ENCODE measurements at places on chromosomes 2 and 18.

DNA sequence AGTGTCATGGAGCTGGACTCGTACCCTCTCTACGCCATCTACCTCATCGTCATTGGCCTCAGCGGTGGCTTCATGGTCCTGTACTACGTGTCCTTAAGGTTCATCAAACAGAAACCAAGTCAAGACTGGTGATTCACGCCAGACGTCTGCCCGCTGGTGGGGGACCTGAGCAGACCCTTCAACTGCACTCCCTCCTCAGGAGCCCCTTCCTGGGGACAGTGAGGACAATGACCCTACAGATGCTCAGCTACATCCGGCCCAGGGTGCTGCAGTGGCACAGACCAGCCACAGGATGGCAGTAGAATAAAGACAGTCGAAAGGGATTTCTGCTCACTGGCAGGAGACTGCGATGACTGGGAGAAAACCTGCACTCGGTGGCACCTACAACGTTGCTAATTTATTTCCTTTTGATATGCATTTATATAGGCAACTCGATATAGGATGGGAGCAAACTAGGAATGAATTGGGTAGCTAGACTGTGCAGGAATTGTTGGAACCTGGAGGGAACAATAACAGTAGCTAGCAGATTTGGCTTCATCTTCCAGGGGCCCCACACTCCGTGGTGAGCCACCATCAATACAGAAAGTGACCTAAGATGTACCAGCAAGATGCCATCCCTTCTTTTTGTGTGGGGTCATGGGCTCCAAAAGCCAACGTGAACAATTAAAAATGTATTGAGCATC, 39.2 kb downstream of the ABCG8 start:
- DNase-seq, result peak; percentile 77

DNA sequence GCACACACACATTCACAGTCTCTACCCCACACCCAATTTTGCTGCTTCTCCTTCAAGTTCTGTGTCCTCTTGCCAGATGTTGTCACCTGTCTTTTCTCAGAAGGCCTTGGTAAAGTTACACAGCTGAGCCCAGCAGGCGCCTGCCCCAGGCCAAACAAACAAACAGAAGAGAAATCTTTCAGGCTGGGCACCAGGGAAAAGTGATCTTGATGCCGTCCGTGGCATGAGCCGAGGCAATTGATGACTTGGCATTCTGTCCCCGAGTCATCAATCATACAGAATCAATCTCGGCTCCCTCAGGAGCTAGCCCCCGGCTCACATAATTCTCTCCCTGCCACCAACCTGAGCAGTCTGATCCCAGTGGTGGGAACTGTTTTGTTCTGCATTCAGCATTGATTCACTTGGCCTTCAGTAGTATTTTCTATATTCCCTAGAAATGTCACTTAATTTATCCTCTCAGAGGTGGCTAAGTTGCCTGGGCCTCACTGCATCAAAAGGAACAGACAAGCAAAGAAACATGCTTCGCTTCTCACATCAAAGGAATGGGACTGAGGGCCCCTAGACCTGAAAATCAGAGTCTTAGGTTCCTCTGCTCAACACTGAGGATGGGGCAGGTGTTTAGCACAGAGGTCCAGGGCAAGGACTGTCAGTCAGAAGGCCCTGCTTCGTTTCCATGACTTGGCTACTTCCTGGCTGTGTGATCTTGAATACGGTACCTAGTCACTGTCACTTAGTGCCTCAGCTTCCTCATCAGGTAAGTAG, 278.8 kb upstream of the CELF4 start:
- DNase-seq, result no peak

DNA sequence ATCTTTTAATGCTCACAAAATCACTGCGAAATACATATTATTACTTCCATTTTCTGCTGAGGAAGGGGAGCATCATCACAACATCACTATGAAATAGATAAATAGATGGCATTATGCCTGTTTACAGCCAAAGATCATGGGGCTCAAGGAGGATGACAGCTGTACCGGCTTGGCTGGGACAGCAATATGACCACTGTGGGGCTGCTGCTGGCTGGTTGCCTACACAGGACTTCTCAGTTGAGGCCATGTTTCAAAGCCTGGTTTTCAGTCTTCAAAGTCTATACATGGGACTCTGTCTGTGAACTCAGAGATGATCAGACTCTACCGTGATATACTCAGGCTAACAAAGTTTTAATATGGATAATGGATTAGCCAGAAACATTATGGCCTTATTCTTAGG, 58.7 kb downstream of the SPATS2L start:
- no peak for DNase-seq

DNA sequence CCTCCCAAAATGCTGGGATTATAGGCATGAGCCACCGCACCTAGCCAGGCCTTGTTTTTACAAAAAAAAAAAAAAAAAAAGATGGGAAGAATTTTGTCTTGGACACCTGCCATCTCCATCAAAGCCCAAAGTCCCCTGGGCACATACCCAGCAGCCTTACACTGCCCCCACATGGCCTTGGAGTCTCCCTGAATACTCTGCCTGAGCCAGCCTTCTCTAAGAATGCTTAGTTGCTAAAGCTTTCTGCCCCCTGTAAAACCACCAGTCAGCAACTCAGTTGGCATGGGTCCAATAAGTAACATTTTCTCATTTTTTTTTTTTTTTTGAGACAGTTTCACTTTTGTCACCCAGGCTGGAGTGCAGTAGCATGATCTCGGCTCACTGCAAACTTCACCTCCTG, 40.6 kb downstream of the SPC25 start:
- no peak for DNase-seq

- DNase-seq, result no peak
Measured at GRCh38 chr18:79788734-79789085, 9.0 kb upstream of the KCNG2 start.

DNA sequence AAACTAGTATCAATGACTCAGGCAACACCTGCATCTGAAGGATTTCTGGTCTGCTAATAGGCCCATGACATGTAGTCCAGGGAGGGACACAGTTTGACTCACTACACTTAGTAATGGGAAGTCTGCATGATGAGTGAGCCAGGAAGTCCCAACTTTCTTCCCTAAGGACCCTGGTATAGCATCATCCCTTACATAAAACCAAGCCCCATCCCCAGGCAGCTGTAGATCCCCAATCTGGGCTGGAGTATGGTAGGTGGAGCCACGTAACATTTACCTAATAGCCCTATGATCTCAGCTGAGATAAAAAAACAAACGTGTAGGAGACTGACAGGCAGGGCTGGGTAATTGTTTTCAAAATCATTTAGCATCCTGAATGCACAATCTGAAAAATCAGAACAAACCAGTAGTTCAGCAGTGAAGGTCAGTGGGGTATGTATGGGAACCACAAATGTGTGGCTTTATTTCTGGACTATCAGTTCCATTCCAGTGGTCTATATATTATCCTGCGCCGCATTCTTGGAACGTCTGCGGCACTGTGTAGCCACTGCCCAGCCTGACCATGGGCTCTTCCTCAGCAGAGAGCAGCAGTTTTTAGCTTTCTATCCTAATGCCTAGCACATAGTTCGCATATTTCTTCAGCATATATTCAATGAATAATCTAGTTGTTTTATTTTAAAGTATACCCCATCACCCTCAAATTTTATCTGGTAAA, 33.5 kb downstream of the EPB41L3 start:
- DNase-seq, result no peak

DNA sequence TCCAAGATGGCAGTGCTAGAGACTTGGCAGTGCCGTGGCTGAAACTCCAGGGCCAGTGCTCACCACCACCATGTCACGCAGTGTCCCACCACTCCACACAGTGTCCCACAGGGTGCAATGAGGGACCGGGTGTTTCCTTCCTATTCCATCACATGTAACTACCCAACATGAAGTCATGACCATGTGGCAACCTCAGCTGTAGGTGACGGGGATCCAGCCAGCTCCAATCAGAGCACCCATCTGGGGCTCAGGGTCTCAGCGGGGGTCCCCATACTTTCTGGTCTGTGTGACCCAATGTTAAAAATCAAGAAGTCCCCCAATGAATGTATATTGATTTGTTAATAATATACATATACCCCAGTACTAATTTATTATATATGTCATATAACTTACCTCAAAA, 52.1 kb downstream of the PTGR3 start:
- DNase-seq, result no peak

GRCh38 chr18:57004366-57005121, 142.3 kb upstream of the BOD1L2 start:
- peak; percentile 83 for DNase-seq

DNA sequence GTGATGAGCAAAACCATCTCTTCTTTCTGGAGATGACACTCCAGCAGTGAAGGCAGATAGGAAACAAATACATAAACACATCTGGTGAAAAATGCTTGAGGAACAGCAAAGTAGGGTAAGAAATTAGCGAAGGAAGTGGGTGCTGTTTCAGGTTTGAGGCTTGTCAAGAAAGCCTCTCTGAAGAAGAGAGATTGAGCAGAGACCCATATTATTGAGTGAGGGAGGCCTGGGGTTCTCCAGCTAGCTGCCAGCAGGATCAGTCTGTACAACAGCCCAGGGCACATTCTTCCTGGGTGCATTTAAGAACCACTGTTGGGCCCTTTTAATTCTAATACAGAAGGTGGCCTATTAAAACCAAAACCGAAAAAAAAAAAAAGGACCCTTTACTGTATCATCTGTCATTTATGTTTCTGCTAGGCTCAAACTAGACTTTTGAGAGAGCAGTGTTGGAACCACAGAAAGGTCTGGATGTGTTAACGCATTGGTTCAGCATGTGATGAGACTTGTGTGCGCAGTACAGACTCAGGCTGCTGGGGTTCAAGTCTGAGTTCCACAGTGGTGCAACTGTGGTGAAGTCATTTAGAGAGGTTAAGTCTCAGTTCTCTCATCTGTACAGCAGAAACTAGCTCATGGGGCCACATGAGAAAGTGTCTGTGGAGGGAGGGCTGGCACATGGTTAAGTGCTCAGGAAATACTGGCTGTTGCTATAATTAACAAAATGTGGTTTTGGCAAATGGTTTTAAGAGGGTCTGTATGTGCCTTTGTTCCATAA, 28.9 kb downstream of the MGAT5 start:
- peak; percentile 80 for DNase-seq

DNA sequence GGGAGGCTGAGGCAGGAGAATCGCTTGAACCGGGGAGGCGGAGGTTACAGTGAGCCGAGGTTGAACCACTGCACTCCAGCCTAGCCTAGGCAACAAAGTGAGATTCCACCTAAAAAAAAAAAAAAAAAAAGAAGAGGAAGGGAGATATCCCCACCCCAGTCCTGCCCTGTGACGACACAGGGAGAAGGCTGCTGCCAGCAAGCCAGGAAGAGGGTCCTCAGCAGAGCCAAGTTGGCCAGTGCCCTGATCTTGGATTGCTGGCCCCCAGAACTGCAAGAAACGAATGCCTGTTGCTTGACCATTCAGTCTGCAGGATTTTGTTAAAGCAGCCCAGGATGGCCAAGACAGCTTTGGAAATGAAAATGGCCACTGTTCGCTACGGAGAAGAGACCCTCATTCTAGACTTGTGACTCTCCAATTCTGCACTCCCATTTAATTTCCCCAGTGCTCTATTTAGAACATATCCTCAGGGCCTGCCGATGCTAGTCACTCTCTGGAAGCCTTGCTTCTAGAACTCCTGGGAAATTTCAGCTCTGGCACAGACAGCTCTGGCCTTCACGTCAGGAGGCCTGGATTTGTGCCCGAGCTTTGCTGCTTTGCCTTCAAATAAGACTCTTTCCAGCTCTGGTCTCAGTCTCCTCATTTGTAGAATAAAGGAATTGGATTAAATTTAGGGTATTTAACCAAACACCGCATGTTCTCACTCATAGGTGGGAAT, 15.7 kb upstream of the AMMECR1L start:
- DNase-seq, result no peak

DNA sequence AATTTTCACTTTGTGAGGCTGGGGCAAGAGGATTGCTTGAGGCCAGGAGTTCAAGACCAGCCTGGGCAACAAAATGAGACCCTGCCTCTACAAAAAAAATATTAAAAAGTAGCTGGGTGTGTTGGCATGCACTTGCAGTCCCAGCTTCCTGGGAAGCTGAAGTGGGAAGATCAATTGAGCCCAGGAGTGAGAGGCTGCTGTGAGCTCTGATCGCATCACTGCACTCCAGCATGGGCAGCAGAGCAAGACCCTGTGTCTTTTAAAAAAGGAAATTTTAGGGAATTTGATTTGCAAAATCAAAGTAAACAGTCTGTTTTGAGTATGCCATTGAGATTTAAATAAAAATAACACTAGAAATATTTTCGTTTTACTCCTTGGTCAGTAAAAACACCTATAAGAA, 27.4 kb downstream of the ATG16L1 start:
- DNase-seq, result no peak

DNA sequence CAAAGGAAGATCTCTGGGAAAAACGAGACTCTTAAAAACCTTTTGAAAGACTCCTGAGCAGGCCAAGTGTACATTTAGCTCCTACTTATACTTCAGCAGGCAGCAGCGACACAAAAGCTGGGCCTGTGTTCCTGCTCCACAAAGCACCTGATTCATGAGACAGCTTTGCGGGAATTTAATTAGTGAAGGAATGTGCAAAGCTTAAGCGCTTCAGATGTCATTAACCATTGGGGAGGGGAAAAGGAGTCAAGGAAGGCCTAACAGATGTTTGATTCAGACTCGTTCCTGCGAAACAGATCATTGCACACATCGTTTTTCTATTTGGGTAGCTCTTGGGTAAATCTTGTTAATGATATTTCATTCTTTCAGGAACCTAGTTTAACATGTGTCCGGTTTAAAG, 125.9 kb downstream of the MAIP1 start:
- DNase-seq, result no peak

DNA sequence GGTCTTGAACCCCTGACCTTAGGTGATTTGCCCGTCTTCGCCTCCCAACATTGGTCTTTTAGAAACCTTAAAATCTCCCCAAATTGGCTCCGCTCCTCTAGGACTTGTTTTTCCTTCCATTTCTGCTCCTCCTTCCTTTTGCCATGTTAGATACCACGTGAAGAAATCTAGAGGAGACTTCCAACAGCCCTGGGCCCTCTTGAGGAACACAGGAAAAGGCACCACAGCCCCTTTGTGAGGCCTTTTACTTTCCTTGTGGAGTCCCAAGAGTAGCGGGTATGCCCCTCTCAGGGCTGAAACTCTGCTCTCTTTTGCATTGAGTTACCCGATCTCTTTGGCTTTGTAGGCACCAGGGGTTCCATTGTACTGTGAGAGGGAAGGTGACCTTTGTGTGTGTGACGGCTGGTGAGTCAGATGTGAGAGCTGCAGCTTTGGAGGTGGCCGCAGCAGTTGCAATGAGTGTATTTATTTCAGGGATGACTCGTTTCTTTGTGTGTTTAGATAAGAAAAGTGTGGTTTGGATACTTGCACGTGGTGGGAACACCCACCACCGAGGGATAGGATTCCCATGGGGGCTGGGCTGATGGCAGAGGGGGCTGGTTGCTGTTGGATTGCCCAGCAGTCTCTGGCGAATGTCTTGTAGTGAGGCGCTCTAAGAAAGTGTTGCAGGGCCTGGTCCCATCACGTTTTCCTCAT, 218.4 kb upstream of the HS6ST1 start:
- peak; percentile 24 for DNase-seq

GRCh38 chr2:186612555-186613440, 22.9 kb downstream of the ITGAV start:
- no peak for DNase-seq

GRCh38 chr18:46184727-46185126, 80.5 kb downstream of the HAUS1 start:
- DNase-seq, result no peak

GRCh38 chr2:212939777-212940531, 211.5 kb downstream of the IKZF2 start:
- no peak for DNase-seq

All from activated CD4-positive, alpha-beta T cell treated with anti-CD3 and anti-CD28 coated beads, Interleukin-2, amount 50 U/mL, for 16 hours (primary cell).